Lower lobe of right lung (tissue), 2 donors: ENCODE measurements at places on chromosomes 1 and 21.
A peak's percentile ranks its signal among the peaks of the same experiment; 100 is the strongest.

- H3K4me3 ChIP-seq = no peak overlapping the region
- no peaks in the 10 kb centered on the region for H3K27me3 ChIP-seq
- no peaks in the 10 kb centered on the region for H3K4me1 ChIP-seq
- DNase-seq = no peak
- H3K27ac ChIP-seq = no peak overlapping the region
These were observed 227.1 kb downstream of the LRRC7 start for GRCh38 chr1:69794831-69795230.

- peak; percentile 76 for DNase-seq
- peaks cover 49% of the 10 kb centered on the region for H3K4me1 ChIP-seq
- no peaks in the 10 kb centered on the region for H3K27me3 ChIP-seq
- H3K27ac ChIP-seq = peak overlapping the region; percentile 25
- H3K36me3 ChIP-seq = peaks cover 100% of the 10 kb centered on the region
These were observed 6.9 kb upstream of the A3GALT2 start for GRCh38 chr1:33327587-33328325.

DNA sequence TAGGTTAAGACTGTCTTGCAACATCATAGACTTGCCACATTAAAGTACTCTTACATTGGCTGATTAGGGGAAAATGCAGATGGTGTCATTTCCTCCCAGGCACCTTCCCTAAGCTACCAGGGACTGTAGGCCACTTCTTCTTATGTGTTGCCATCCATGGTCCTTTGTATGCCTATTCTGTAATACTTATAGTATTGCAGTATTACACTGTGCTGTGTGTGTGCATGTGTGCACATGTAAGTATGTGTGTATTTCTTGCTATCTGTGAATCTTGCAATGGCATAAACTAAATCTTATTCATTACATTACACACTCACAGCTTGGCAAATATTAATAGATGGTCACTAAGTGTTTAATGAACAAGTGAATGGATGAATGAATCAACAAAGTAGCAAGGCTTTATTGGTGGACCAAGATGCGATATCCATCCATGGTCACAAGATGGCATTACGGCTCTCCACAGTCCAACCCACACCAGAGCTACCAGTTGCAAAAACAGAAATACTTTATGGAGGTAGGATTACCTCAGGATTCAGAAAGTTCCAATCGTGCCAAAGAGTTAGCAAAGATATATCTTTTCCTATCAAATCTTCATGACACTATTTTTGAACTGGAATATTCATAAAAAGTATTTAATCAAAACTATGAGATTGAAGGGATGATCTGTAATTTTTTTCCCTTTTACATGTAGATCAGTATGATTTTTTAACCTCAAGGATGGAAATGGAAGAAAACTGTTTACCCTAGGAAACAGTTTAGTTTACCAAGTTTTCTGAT, 160.2 kb downstream of the DENND1B start:
- H3K36me3 ChIP-seq = peaks cover 6% of the 10 kb centered on the region
- DNase-seq = no peak
- H3K27ac ChIP-seq = no peak overlapping the region
- H3K4me3 ChIP-seq = no peak overlapping the region
- no peaks in the 10 kb centered on the region for H3K27me3 ChIP-seq

DNA sequence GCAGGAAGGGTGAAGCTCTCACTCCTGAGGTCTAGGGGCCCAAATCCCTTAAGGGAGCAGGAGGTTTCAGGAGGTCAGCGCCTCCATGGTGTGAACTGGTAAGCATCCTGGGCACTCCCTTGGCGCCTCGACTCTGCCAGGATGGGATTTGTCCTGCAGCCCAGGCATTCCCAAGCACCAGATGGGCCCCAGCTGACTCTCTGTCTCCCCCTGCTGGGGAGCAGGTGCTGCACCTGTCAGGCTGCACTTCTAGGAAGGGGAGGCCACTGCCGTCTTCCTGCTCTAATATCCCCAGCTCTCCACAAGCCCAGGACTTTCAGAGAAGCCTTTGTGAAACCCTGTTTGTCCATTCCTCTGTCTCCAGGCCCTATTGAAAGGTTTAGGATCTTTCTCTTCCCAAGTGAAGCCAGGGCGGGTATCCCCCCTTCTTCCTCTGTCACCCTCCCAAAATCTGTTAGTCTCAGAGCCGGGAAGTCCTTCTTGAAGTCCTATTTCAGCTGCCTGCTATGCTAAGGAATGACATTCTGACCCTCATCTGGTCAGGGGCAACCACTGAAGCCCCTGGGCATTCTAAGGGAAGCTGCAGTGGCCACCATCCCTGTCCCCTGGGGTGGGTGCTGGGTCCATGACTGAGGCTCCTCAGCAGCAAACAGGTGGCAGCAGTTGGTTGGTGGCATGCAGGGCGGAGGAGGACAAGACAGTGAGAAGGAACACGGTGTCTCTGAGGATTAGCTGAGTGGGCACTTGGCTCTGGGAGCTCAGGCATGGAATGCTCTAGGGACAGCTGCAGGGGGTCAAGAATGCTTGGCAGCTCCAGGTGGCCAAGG, 3.2 kb downstream of the MYBPH start:
- H3K4me3 ChIP-seq = no peak overlapping the region
- H3K27me3 ChIP-seq = no peaks in the 10 kb centered on the region
- peak; percentile 72 for DNase-seq
- H3K4me1 ChIP-seq = peaks cover 18% of the 10 kb centered on the region
- no peaks in the 10 kb centered on the region for H3K36me3 ChIP-seq

- H3K27ac ChIP-seq = no peak overlapping the region
- DNase-seq = no peak
- no peaks in the 10 kb centered on the region for H3K36me3 ChIP-seq
- H3K27me3 ChIP-seq = no peaks in the 10 kb centered on the region
- H3K4me3 ChIP-seq = no peak overlapping the region
- H3K4me1 ChIP-seq = no peaks in the 10 kb centered on the region
These were observed 624.1 kb upstream of the USP24 start for GRCh38 chr1:55839221-55839620.

- DNase-seq = no peak
- H3K4me3 ChIP-seq = no peak overlapping the region
- H3K27ac ChIP-seq = no peak overlapping the region
- no peaks in the 10 kb centered on the region for H3K36me3 ChIP-seq
- peaks cover 20% of the 10 kb centered on the region for H3K4me1 ChIP-seq
These were observed 11.4 kb upstream of the SELE start for GRCh38 chr1:169745015-169745861.

- no peaks in the 10 kb centered on the region for H3K27me3 ChIP-seq
- no peak overlapping the region for H3K4me3 ChIP-seq
- DNase-seq = no peak
- H3K27ac ChIP-seq = no peak overlapping the region
These were observed 182.6 kb downstream of the VAV3 start for GRCh38 chr1:107782217-107782845.

DNA sequence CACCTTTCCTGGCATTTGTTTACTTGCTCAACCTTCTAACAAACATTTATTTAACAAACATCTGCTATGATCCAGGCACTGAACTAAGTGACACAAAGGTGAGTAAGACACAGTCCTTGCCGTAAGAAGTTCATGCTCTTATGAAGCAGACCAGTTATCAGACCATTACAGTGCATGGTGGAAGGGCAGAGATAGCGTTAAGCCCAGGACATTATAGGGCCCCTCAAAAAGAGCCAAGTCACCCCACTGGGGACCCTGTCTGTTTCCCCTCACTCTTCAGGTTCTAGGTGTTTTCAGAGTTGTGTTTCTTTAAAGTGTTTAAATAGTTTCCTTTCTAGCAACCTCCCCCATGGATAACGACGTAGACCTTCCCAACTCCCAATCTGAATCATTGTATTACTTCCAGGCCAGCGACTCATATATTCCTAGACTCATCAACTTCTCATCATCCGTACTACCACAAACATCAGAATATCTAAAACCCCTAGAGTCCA, 39.3 kb downstream of the TCP10L start:
- no peak overlapping the region for H3K4me3 ChIP-seq
- no peak overlapping the region for H3K27ac ChIP-seq
- no peaks in the 10 kb centered on the region for H3K36me3 ChIP-seq
- no peaks in the 10 kb centered on the region for H3K27me3 ChIP-seq
- DNase-seq = no peak

- H3K36me3 ChIP-seq = no peaks in the 10 kb centered on the region
- H3K4me3 ChIP-seq = no peak overlapping the region
- DNase-seq = no peak
- H3K27ac ChIP-seq = no peak overlapping the region
- peaks cover 4% of the 10 kb centered on the region for H3K27me3 ChIP-seq
- H3K4me1 ChIP-seq = peaks cover 19% of the 10 kb centered on the region
These were observed 9.8 kb downstream of the NHLH1 start for GRCh38 chr1:160376525-160377131.

DNA sequence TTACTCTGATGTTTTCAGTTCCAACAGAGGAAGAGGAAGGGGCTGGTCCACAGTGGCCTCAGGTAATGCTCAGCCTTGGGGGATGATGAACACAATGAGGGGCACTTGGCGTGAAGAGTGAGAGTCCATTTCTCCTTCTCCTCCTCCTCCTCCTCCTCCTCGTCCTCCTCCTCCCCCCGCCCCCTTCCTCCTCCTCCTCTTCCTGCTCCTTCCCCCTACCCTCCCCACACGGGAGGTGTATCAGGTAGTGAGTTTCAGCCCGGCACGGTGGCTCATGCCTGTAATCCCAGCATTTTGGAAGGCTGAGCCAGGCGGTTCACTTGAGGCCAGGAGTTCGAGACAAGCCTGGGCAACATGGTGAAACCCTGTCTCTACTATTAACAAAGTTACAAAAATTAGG, 17.3 kb upstream of the GPR157 start:
- no peak overlapping the region for H3K4me3 ChIP-seq
- peaks cover 7% of the 10 kb centered on the region for H3K36me3 ChIP-seq
- DNase-seq = peak; percentile 14
- no peak overlapping the region for H3K27ac ChIP-seq
- H3K4me1 ChIP-seq = peaks cover 30% of the 10 kb centered on the region

- no peak for DNase-seq
- no peaks in the 10 kb centered on the region for H3K27me3 ChIP-seq
- no peak overlapping the region for H3K4me3 ChIP-seq
- no peak overlapping the region for H3K27ac ChIP-seq
- no peaks in the 10 kb centered on the region for H3K4me1 ChIP-seq
These were observed 148.4 kb downstream of the COP1 start for GRCh38 chr1:176058686-176059085.

GRCh38 chr1:69139007-69139406, 428.7 kb upstream of the LRRC7 start:
- DNase-seq = no peak
- no peaks in the 10 kb centered on the region for H3K36me3 ChIP-seq
- no peak overlapping the region for H3K27ac ChIP-seq
- H3K27me3 ChIP-seq = no peaks in the 10 kb centered on the region

- H3K4me1 ChIP-seq = no peaks in the 10 kb centered on the region
- H3K36me3 ChIP-seq = peaks cover 75% of the 10 kb centered on the region
- H3K27ac ChIP-seq = no peak overlapping the region
- no peak overlapping the region for H3K4me3 ChIP-seq
- no peak for DNase-seq
- H3K27me3 ChIP-seq = no peaks in the 10 kb centered on the region
These were observed 50.2 kb downstream of the SLC25A24 start for GRCh38 chr1:108149796-108150467.

- H3K4me3 ChIP-seq = no peak overlapping the region
- DNase-seq = no peak
- H3K27ac ChIP-seq = no peak overlapping the region
- H3K27me3 ChIP-seq = peaks cover 13% of the 10 kb centered on the region
- no peaks in the 10 kb centered on the region for H3K36me3 ChIP-seq
These were observed 4.4 kb downstream of the PDE9A start for GRCh38 chr21:42657676-42658319.

DNA sequence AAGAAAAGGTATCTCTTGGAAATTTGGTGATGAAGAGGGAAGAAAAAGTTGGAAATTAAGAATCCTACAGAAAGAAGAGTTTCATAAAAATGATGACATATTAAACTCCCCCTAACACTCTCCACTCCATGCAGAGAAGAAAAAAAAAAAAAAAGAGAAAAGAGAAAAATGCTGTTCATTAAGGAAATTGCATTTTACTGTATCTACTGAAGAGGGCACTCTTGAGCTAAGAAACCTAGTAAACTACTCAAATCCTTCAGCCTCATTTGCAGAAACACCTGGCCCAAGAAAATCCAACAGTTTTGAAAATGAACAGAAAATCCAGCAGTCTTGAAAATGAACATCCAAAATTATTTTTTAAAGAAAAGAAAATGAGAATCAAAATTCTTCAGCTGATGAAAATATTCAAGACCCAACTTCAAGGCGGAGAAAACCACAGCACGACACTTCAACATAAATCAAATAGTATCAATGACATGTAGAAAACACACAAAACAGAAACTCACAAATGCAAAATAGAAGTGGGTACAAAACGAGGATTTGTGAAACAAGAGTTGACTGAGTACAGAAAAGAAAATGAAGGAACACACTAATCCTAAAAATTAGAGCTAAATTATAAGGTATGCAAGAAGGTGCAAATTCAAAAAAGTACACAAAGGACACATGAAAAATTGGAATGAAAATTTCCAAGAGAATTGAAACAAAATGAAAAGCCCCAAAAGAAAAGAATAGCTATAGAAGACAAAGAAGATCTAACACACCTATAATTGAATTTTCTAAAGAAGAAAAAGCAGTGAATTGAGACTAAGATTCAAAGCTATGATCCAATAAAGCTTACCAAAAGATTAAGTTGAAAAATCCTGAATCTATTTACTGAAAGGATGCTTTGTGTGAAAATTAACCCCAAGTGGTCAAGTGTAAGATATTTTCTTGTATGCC, 73.2 kb upstream of the DNAJC6 start:
- no peak for DNase-seq
- H3K4me3 ChIP-seq = no peak overlapping the region
- no peaks in the 10 kb centered on the region for H3K36me3 ChIP-seq
- no peak overlapping the region for H3K27ac ChIP-seq

- peak; percentile 32 for DNase-seq
- no peaks in the 10 kb centered on the region for H3K36me3 ChIP-seq
These were observed 186.5 kb upstream of the VAMP3 start for GRCh38 chr1:7584643-7585042.

- H3K4me1 ChIP-seq = peaks cover 23% of the 10 kb centered on the region
- no peaks in the 10 kb centered on the region for H3K27me3 ChIP-seq
- H3K27ac ChIP-seq = no peak overlapping the region
- no peak for DNase-seq
- no peaks in the 10 kb centered on the region for H3K36me3 ChIP-seq
- H3K4me3 ChIP-seq = no peak overlapping the region
These were observed 53.8 kb downstream of the PCNX2 start for GRCh38 chr1:233241759-233242158.

DNA sequence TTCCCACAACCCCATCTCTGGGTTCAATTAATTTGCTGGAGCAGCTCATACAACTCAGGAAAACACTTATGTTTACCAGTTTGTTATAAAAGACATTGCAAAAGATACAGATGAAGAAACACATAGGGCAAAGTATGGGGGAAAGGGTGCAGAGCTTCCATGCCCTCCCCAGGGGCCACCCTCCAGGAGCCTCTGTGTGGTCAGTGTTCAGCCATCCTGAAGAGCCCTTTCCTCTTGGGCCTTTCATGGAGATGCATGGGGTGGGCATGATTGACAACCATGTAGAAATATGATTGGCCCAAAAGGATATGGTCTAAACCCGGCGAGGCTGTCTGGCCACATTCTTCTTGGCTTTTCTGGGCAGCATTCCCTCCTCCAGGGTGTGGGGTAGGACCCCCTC, 56.8 kb upstream of the PDE9A start:
- H3K4me1 ChIP-seq = peaks cover 9% of the 10 kb centered on the region
- no peaks in the 10 kb centered on the region for H3K36me3 ChIP-seq
- no peak overlapping the region for H3K27ac ChIP-seq
